Stimulated activated CD4-positive, alpha-beta T cell treated with anti-CD3 and anti-CD28 coated beads, Interleukin-1b, Interleukin-23, amount 100 ng/mL, for 4 hours (primary cell): ENCODE measurements at places on chromosomes 4 and X.

DNA sequence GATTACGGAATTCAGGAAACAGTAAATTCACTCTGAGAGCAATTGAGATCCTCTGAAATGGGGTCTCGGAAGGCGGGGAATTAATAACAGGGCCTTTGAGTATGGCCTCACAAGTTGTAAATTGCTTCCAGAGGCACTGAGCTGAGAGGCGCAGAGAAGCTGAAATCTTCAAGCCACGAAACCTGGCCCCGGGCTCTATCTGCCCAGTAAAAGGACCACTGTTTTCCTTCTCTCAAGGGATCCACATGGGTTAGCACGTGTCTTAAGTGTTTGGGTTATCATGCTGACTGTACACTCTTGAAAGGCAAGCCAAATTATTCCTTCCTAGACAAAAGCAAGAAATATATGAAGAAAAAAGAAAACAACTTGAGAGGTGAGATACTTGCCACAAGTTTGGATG lies 1012.9 kb upstream of the FTHL17 start:
- DNase-seq = no peak

DNA sequence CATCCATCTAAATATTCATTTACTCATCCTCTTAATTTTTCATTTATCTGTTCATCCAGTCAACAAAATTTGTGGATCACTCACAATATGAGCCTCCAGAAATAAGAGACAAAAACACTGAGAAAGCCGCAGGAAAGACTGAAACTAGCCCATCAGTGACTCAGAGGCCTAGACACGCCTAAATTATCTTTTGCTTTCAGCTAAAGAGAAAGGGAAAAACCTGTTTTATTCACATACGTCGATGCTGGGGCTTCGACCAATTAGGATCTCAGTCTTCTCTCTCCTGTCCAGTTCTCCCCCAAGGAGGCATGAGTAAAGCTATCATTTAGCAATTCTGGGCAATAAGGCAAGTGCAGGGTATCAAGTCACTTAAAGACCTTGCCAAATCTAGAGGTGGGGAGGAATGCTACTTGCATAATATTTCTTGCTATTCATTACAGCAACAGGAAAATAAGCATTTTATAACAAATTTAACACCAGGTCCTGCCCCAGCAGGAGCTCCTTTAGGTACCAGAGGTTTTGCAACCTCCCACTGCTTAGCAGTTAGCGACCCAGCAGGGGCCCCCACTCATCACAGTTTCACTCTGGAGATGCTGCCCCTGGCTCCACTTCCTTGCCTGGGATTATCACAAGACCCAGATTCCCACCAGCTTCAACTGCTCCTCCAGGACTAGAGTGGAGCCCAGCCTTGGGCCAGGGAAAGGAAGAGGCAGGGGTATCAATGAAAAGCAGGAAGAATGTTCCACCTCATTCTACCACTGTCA lies 30.1 kb upstream of the TMEM154 start:
- DNase-seq = no peak

DNA sequence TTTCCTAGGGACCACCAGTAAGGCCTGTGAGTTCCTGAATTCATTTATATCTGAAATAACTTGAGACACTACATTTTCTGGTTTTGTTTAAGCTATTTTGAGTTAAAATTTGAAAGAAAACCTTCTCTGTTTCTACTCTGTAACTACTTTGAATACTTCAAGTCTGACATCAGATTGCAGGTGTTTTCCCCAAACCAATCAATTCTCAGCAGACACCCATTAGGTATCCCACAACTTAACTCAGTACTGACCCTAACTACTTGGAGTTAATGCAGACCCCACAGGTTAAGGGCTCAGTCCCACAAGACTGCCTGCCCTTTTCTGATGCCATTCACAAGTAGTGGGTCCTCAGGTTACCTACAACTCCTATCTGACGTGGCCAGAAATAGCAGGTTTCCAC lies 1100.0 kb upstream of the SLIT2 start:
- DNase-seq = no peak

- DNase-seq = no peak
These were observed 1343.8 kb upstream of the IGFBP7 start for GRCh38 chr4:58453956-58454355.

DNA sequence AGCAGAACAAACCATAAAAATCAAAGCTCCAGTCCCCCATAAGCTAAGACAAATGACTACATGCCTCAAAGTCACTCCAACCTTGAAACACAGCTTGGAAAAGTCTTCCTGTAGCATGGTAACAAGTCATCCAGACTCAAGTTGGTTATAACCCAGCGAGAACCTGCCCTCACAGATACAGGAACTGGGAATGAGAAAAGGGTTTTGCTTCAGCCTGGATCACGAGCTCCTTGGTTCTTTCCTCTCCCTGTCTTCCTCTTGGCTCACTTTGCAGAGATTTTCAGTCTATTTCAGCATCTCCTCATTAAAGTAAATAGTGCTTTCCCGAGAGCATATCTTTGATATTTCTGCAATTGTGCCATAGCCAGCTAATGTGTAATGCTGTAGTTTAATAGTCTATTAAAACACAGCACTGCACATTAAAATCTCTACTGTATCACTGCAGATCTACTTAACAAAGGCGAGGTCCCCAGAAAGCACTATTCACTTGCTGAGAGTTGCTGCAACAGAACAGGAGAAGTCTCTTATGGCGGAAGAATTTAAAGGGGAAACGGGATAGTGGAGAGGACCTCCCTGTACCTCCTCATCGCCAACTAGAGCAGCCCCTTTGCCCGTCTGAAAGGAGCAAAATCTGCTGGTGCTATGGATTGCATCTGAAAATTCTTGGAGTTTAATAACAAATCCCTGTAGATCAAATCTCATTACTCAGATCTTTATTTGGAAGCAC lies 249.3 kb upstream of the GATB start:
- no peak for DNase-seq

- no peak for DNase-seq
These were observed 1.0 kb downstream of the ACSL1 start for GRCh38 chr4:184824776-184825084.

GRCh38 chrX:125810856-125811255 lies 355.2 kb downstream of the DCAF12L2 start:
- no peak for DNase-seq

DNA sequence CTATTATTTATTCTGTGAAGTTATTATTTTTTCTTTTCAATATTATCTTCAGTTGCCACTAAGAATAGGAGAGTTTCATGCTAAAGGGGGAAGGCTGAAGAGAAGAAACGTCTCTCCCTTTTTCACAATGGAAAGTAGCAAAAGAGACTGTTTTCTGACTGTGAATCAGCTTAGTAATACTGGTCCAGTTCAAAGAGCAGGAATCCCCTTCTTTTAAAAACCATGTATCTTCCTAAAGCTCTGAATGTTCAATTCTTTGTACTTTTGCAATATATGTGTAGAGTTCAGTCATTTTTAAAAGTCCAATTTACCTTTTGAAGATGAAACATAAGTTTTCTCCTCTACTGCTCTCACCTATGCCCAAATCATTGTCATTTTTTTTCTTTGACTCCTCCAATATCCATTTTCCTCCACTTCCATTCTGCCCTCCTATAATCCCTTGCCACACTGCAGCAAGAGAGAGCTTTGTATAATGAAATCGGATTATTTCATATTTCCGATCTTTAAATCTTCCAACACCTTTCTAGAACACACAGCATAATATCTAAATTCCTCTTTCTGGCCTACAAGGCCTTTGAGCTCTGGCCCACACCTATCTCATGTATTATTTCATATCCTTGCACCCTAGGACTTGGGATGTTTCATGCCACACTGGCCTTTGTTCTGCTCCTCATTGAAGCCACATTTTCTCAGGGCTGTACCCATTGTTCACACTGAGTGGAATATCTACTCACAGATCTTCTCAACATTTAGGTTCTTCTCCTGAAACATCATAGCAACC lies 195.3 kb downstream of the CAMK2D start:
- DNase-seq = no peak

DNA sequence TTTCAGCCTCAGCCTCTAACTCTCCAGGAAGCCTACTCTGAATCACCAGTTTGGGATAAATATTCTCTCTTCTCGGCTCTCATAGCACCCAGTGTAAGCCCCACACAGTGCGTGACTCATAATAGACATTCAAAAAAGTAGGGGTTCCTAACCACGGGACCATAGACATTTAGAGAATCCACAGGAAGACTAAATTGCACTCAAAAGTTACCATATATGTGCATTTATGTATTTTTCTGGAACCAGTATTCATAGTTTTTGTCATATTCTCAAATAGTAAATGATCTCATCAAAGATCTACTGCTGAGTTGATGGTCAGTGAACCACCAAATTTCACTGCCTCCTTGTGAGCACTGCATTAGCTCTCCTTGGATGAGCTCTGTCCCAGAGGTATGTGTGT lies 625.7 kb downstream of the SMARCA1 start:
- DNase-seq = no peak

GRCh38 chrX:11733614-11734013 lies 24.4 kb upstream of the MSL3 start:
- DNase-seq = no peak

- DNase-seq = no peak
These were observed 79.1 kb upstream of the C1QTNF7 start for GRCh38 chr4:15348695-15349094.

GRCh38 chr4:138177278-138177968 lies 64.7 kb downstream of the SLC7A11 start:
- no peak for DNase-seq

DNA sequence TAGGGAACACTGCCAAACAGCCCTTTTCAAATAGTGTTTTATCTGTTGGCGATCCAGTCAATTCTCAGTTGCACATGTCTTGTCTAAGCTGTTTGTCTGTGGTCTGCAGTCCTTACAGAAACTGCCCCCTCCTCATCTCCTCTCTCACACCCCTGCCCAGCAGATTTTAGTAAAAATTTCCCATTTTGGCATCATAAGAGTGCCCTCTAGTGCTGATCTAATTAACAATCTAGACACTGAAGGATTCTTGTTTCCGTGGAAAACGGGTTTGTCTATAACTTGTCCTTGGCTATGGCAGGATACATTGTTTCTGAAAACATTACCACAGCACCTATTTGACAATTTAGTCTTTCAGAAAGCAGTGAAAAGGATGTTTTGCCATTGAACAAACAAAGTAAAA lies 227.2 kb upstream of the MBNL3 start:
- no peak for DNase-seq

GRCh38 chr4:87399148-87399547 lies 8.2 kb upstream of the HSD17B11 start:
- DNase-seq = no peak

GRCh38 chrX:97482666-97483300 lies 599.1 kb downstream of the RPA4 start:
- DNase-seq = no peak

- no peak for DNase-seq
These were observed 51.2 kb downstream of the SMARCA1 start for GRCh38 chrX:129472116-129472515.

- no peak for DNase-seq
These were observed 7.5 kb downstream of the GPRIN3 start for GRCh38 chr4:89300060-89300459.

GRCh38 chr4:88573995-88574394 lies 18.3 kb upstream of the HERC3 start:
- no peak for DNase-seq

- DNase-seq = no peak
These were observed 29.4 kb downstream of the FGF5 start for GRCh38 chr4:80295826-80296225.

DNA sequence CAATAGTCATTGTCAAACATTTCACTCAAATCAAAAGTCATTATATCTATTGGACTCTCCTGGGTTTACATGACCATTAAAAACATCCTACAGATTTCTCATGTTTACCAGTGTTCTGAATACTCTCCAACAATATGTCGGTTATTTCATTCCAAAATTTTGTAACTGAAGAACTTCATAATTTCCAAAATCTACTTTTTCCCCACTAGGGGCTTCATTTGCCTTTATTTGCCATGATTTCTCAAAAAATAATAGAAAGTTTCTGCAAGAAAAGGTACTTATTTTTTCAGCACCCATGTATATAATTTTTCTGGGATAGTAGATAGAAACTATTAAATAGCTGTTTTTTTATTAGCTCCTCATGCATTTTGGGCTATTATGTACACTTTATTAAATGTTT lies 49.0 kb downstream of the PRDM5 start:
- DNase-seq = no peak

DNA sequence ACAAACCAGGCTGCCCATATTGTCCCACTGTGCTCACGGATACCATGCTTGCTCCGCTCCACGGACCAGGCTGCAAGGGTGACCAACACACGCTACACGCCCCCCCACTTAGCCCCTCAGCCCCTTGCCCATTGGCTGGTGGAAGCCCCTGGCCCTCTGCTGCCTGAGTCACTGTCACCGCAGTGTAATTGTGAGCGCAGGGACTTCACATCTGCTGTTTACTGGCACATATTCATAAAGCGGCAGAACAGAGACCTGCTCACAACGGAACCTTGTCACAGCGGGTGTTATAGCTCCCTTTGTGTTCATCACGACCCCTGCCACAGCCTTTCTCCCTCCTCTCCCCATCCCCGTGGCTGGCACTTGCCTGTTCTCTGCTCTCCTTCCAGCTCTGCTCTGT lies 83.7 kb downstream of the PSAPL1 start:
- DNase-seq = no peak

GRCh38 chr4:155047755-155048154 lies 160.7 kb upstream of the NPY2R start:
- no peak for DNase-seq

- DNase-seq = no peak
These were observed 16.8 kb upstream of the ZCCHC13 start for GRCh38 chrX:74286950-74287740.

DNA sequence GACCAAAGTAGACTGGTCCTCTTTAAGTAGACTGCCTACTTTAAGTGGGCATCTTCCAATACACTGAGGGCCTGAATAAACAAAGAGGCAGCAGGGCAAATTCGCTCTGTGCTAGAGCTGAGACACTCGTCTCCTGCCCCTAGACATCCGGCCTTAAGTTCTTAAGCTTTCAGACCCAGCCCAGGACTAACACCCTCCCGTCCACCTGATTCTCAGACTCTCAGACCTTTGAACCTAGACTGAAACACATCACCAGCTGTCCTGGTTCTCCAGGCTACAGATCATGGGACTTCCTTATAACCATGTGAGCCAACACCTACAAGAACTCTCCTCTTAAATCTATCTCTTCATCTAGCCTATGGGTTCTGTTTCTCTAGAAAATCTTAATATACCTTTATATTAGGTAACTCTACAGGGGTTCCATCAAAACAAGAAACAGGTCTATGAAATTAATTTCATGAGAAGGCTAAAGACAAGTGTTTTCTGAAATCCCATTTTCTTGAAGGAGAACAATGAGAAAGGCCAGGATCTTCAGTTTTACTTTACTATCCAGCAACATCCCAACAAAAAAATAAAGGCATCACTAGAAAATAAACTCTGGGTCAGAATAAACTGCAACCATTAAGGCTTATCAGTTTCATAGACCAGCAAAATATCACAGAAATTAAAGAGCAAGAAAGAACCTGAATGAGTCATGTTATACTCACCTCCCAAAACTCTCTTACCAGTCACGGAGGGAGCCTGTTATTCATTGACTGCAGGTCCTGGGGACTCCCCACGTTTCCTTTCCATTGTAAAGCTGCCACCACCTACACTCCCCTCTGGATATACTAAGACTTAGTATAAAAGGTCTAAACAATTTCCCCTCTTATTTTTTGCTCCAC lies 14.8 kb downstream of the ADGRA3 start:
- no peak for DNase-seq
